Activated CD4-positive, alpha-beta T cell treated with anti-CD3 and anti-CD28 coated beads for 4 hours (primary cell): ENCODE measurements at places on chromosomes 3 and 15.

GRCh38 chr15:85326291-85326690, 54.1 kb upstream of the AKAP13 start:
- DNase-seq, result no peak

DNA sequence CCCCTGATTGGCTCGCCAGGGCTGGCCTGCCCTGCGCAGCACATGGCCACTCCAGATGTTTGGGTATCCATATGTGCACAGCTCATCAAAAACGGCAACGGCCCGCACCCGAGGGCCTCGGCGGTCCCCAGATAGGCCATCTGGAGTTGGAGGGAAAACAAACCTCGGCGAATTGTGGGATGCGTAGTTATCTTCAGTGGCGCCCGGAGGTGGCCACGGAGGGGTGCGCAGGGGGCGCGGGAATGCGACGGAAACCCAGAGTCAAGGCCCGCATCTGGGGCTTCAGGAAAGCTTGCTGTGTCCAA, 156.5 kb downstream of the TLE3 start:
- DNase-seq, result no peak

GRCh38 chr3:129702934-129703712, 96.6 kb upstream of the PLXND1 start:
- DNase-seq, result no peak

DNA sequence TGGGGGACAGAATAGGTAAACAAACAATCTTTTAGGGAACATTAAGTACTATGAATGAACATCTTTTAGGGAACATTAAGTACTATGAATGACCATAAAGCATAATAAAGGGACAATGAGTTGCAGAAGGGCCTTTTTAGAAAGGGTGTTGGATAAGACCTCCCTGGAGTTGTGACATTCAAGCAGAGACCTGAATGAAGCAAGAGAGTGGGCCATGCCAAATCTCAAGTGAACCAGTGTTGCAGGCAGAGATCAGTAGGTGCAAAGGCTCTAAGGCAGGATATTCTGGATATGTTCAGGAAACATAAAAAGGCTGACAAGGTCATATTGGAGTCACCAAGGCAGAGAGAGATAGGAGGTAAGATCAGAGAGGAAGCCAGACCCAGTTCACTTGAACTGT, 29.4 kb upstream of the ZBTB38 start:
- no peak for DNase-seq

DNA sequence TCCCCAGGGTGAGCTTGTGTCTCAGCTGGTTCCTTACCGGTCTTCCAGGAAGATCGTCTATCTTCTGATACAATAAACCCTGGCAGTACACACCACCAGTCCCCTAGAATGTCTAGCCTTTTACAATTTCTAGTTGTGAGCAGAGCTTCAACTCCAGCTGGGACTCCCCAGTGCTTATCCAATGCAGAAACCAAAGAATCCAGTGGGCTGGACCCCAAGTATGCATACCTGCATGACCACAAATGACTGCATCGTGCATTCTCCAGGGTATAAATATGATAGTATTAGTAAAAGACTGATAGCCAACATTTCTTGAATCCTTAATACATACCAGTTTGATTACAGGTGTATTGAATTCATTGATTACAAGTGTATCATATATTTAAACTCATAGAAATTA, 176.0 kb downstream of the SATB1 start:
- DNase-seq, result no peak

DNA sequence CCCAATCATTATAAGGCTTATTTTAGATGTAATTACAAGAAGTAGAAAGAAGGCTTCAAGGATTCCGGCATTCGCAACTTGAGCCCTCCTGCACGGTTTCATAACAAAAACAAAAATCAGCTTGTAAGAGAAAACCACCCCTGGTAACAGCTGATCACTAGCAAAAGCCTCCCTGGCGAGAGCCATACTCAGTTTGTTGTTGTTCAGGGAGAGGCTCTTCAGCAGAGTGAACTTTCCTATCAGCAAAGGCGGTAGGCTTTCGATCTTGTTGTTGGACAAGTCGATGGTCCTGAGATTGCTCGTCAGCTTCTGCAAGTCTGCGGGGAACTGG, 710 bp downstream of the LRRC57 start:
- DNase-seq, result no peak
